Neural progenitor cell (in vitro differentiated cells): ENCODE measurements at places on chromosomes 12 and 14. TPM values are rescaled to one million over a fixed set of nuclear protein-coding genes. Genes with fewer than 3 reads are reported as not detected.

PAX9 gene
- total RNA-seq, result not detected in 2 replicates

DNA sequence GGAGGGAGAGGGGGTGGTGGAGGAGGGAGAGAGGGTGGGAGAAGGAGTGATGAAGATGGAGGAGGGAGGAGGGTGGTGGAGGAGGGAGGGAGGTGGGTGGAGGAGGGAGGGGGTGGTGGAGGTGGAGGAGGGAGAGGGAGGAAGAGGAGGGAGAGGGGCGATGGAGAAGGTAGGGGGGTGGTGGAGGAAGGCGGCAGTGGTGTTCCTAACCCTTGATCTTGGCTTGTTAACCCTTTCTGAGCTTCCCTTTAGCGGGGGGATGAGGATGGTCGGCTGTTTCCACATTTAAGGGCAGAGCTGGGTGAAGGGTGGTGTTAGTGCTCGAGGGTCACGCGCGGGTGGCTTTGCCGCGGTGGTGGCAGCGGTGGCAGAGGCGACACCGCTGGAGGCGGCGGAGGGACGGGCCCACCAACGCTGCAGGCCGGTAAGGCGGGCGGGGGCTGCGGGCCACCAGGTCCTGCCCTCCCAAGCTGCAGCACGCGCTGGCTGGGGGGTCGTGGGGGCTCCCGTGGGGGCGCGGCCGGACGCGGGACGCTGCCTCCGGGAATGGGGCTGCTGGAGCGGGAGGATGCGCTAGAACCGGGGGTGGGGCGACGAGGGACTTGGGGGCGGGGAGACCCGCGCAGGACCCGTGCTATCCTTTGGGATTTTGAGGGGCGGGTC lies 156.3 kb downstream of the PTPN11 start:
- peak overlapping the region; percentile 46 for H3K4me3 ChIP-seq
- no peak overlapping the region for H3K27ac ChIP-seq
- peaks cover 96% of the 10 kb centered on the region for H3K27me3 ChIP-seq

DDN gene
- total RNA-seq, result 0.25 TPM in 1 of 2 replicates, not detected in the other

MAP3K9 gene
- total RNA-seq, result 14.9 and 25.3 TPM in 2 replicates
